H9 (cell line): ENCODE measurements at places on chromosomes 4 and X. TPM values are rescaled to one million over a fixed set of nuclear protein-coding genes. Genes with fewer than 3 reads are reported as not detected.

GRCh38 chr4:64095398-64095797 is 313.9 kb downstream of the TECRL start:
- no peaks in the 10 kb centered on the region for H3K36me3 ChIP-seq
- H3K4me3 ChIP-seq, result no peak overlapping the region
- DNase-seq, result no peak
- H3K4me1 ChIP-seq, result no peaks in the 10 kb centered on the region
- no peaks in the 10 kb centered on the region for H3K27me3 ChIP-seq
- H3K27ac ChIP-seq, result no peak overlapping the region

ANOS1 gene
- 51.0 and 54.9 TPM in 2 replicates for total RNA-seq

MAGEA11 gene
- not detected in 2 replicates for total RNA-seq

JADE3 gene
- 19.6 and 20.2 TPM in 2 replicates for total RNA-seq

DNA sequence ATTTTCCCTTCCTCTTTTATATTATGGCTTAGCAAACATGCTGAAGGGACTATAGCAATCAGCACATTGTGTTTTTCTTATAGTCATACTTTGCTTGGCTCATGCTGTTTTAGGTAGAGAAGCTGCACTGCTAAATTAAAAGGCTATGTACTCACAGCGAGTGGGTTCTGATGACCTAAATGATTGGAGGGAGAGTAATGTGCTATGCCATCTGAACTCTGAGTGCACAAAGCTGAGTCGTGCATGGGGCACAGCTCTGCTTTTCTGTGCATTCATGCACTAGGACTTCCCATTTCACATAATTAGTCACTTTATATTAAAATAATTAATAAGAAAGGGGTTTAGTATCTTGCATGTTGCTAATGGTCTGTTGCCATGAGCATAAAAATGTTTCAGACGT is 132.7 kb upstream of the ADGRL3 start:
- no peaks in the 10 kb centered on the region for H3K27me3 ChIP-seq
- DNase-seq, result no peak
- no peaks in the 10 kb centered on the region for H3K4me1 ChIP-seq
- no peak overlapping the region for H3K4me3 ChIP-seq
- H3K27ac ChIP-seq, result no peak overlapping the region

GRCh38 chr4:56181140-56181953 is 205.9 kb downstream of the AASDH start:
- H3K36me3 ChIP-seq, result peaks cover 4% of the 10 kb centered on the region
- H3K4me3 ChIP-seq, result no peak overlapping the region
- H3K27me3 ChIP-seq, result no peaks in the 10 kb centered on the region
- DNase-seq, result no peak
- H3K27ac ChIP-seq, result no peak overlapping the region

- DNase-seq, result no peak
- H3K4me1 ChIP-seq, result no peaks in the 10 kb centered on the region; the same call in 1 of the 2 replicates
- H3K36me3 ChIP-seq, result no peaks in the 10 kb centered on the region
- peak overlapping the region; percentile 70 for H3K4me3 ChIP-seq
- H3K27ac ChIP-seq, result no peak overlapping the region
These were observed 464 bp downstream of the RASGEF1B start for GRCh38 chr4:81471298-81471587.

- H3K27me3 ChIP-seq, result no peaks in the 10 kb centered on the region
- no peak overlapping the region for H3K4me3 ChIP-seq
- H3K4me1 ChIP-seq, result peaks cover 4% of the 10 kb centered on the region; the same call in 1 of the 2 replicates
- peaks cover 14% of the 10 kb centered on the region for H3K36me3 ChIP-seq
- H3K27ac ChIP-seq, result no peak overlapping the region
- DNase-seq, result no peak
These were observed 54.5 kb downstream of the FAM184B start for GRCh38 chr4:17726911-17727310.

GRCh38 chrX:19627533-19627932 is 112.2 kb upstream of the MAP3K15 start:
- no peak overlapping the region for H3K4me3 ChIP-seq
- DNase-seq, result no peak
- no peak overlapping the region for H3K27ac ChIP-seq
- H3K27me3 ChIP-seq, result no peaks in the 10 kb centered on the region
- H3K4me1 ChIP-seq, result no peaks in the 10 kb centered on the region; the same call in 1 of the 2 replicates
- no peaks in the 10 kb centered on the region for H3K36me3 ChIP-seq

GRCh38 chrX:39631276-39632229 is 466.2 kb downstream of the BCOR start:
- no peak for DNase-seq
- no peaks in the 10 kb centered on the region for H3K4me1 ChIP-seq
- no peak overlapping the region for H3K27ac ChIP-seq
- H3K36me3 ChIP-seq, result no peaks in the 10 kb centered on the region
- no peaks in the 10 kb centered on the region for H3K27me3 ChIP-seq
- no peak overlapping the region for H3K4me3 ChIP-seq

- H3K4me3 ChIP-seq, result no peak overlapping the region
- H3K27me3 ChIP-seq, result no peaks in the 10 kb centered on the region
- no peaks in the 10 kb centered on the region for H3K4me1 ChIP-seq
- DNase-seq, result no peak
- no peaks in the 10 kb centered on the region for H3K36me3 ChIP-seq
These were observed 34.2 kb upstream of the FAT1 start for GRCh38 chr4:186757696-186758355.

RADX gene
- total RNA-seq, result 1.5 and 1.6 TPM in 2 replicates

GRCh38 chrX:115337491-115338144 is 48.1 kb downstream of the LUZP4 start:
- H3K27ac ChIP-seq, result no peak overlapping the region
- no peaks in the 10 kb centered on the region for H3K36me3 ChIP-seq
- DNase-seq, result no peak
- H3K27me3 ChIP-seq, result no peaks in the 10 kb centered on the region

- no peaks in the 10 kb centered on the region; the same call in 1 of the 2 replicates for H3K4me1 ChIP-seq
- no peaks in the 10 kb centered on the region for H3K27me3 ChIP-seq
- H3K36me3 ChIP-seq, result no peaks in the 10 kb centered on the region
- no peak for DNase-seq
- no peak overlapping the region for H3K4me3 ChIP-seq
- no peak overlapping the region for H3K27ac ChIP-seq
These were observed 1010.4 kb downstream of the ADGRL3 start for GRCh38 chr4:62210486-62210885.

- no peaks in the 10 kb centered on the region for H3K36me3 ChIP-seq
- H3K4me3 ChIP-seq, result no peak overlapping the region
- H3K27me3 ChIP-seq, result no peaks in the 10 kb centered on the region
- DNase-seq, result no peak
- no peaks in the 10 kb centered on the region; the same call in 1 of the 2 replicates for H3K4me1 ChIP-seq
These were observed 15.6 kb upstream of the RASL11B start for GRCh38 chr4:52846502-52846901.

PNMA5 gene
- 0.07 TPM in 1 of 2 replicates, not detected in the other for total RNA-seq

TFE3 gene
- 58.9 and 59.8 TPM in 2 replicates for total RNA-seq

DNA sequence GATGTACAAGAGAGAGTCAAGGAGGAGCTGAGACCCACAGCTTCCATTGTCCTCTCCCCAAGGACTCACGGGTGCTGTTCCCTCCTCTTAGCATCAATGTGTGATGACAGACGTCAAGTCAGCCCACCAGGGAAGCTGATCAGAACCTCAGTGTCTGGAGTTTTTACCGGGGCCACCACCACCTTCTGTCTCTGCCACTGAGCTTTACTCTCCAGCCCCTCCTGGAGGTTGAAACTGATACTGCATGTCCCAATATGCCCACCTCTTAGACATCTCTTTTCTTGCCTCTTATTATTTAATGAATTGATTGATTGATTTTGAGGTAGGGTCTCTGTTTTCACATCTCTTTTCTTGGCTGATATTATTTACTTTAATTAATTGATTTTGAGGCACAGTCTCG is 10.3 kb upstream of the AKAP17A start:
- H3K36me3 ChIP-seq, result no peaks in the 10 kb centered on the region
- no peak overlapping the region for H3K4me3 ChIP-seq
- DNase-seq, result peak; percentile 56
- H3K4me1 ChIP-seq, result no peaks in the 10 kb centered on the region
- no peaks in the 10 kb centered on the region for H3K27me3 ChIP-seq

GRCh38 chrX:86829786-86830185 is 681.5 kb downstream of the DACH2 start:
- no peaks in the 10 kb centered on the region for H3K27me3 ChIP-seq
- no peak for DNase-seq
- no peak overlapping the region for H3K4me3 ChIP-seq
- H3K36me3 ChIP-seq, result peaks cover 14% of the 10 kb centered on the region
- H3K4me1 ChIP-seq, result no peaks in the 10 kb centered on the region

TCEAL7 gene
- total RNA-seq, result 2.7 and 3.1 TPM in 2 replicates

DNA sequence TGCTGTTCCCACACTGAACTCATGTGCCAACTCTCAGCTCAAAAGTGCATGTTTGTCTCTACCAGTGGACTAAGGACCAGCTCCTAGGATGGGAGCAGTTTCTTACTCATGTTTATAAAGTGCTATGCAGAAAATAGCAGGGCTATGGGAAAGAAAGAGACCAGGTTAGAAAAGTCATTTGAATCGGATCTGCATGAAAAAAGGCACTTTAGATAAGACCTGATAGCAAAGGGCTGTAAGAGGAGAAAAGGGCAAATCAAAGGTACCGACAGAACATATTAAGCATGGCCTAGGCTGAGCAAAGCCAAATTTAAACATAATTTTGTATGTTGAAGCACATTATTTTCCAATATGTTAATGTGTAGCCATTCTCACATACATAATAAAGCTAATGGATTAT is 362.3 kb upstream of the ZFP42 start:
- no peaks in the 10 kb centered on the region for H3K27me3 ChIP-seq
- DNase-seq, result no peak
- no peak overlapping the region for H3K4me3 ChIP-seq
- H3K36me3 ChIP-seq, result no peaks in the 10 kb centered on the region

ERCC6L gene
- total RNA-seq, result 18.1 and 19.7 TPM in 2 replicates
